Chondrocyte (in vitro differentiated cells): ENCODE measurements at places on chromosomes 5 and 9. TPM values are rescaled to one million over a fixed set of nuclear protein-coding genes. Genes with fewer than 3 reads are reported as not detected.

DNA sequence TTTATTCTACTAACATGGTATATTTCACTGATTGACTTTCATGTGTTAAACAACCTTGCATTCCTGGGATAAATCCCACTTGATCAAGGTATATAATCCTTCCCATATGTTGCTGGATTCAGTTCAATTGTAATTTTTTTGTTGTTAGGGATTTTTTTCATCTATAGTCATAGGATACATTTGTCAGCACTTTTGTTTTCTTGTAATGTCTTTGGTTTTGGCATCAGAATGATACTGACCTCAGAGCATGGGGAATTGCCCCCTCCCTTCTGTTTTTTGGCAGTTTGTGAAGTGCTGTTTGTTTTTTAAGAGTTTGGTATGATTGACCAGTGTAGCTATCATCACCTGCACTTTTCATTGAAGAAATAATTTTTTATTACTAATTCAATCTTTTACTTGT is 176.8 kb upstream of the RASEF start:
- H3K27ac ChIP-seq, result no peak overlapping the region
- no peaks in the 10 kb centered on the region for H3K27me3 ChIP-seq
- H3K36me3 ChIP-seq, result no peaks in the 10 kb centered on the region
- H3K4me3 ChIP-seq, result no peak overlapping the region
- no peak for DNase-seq
- peaks cover 8% of the 10 kb centered on the region for H3K4me1 ChIP-seq

DNA sequence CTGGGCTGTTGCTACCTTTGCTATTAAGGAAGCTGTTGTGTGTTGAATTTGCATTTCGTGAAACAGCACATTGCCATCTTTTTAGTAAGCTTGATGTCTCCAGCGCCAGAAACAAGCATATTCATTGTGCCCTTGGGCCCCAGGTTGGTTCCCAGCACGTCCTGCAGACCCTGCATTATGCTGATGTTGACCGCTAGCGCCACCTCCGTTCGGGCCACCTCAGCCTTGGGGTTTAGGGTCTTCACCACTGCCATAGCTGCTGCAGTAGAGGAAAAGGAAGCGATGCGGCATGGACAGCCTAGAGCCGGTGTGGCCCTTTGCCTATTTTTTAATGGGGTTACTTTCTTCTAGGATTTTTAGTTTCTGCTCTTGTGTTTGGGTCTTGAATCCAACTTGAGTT is 23.8 kb upstream of the OTULIN start:
- no peak overlapping the region for H3K4me3 ChIP-seq
- peaks cover 51% of the 10 kb centered on the region for H3K27me3 ChIP-seq
- no peak for DNase-seq
- no peaks in the 10 kb centered on the region for H3K4me1 ChIP-seq
- H3K27ac ChIP-seq, result no peak overlapping the region

- H3K4me3 ChIP-seq, result no peak overlapping the region
- H3K27me3 ChIP-seq, result peaks cover 14% of the 10 kb centered on the region
- no peak overlapping the region for H3K27ac ChIP-seq
These were observed 1.1 kb upstream of the FAM78A start for GRCh38 chr9:131277287-131277909.

The SPATA31A5 gene
- not detected in 3 replicates for total RNA-seq
